ENCODE measurements at places on chromosomes 7 and 10. TPM values are rescaled to one million over a fixed set of nuclear protein-coding genes. Genes with fewer than 3 reads are reported as not detected.

- no peak for DNase-seq
- H3K4me3 ChIP-seq, result no peak overlapping the region
- no peaks in the 10 kb centered on the region for H3K27me3 ChIP-seq
- peaks cover 22% of the 10 kb centered on the region for H3K36me3 ChIP-seq
- no peak overlapping the region for H3K27ac ChIP-seq
- H3K4me1 ChIP-seq, result peaks cover 3% of the 10 kb centered on the region
These were observed 103.6 kb downstream of the PRPF18 start for GRCh38 chr10:13690281-13690825.

DPY19L1 gene
- 32.4 TPM for total RNA-seq

ZNF777 gene
- 12.9 TPM for total RNA-seq

- no peaks in the 10 kb centered on the region for H3K4me1 ChIP-seq
- H3K4me3 ChIP-seq, result no peak overlapping the region
- no peaks in the 10 kb centered on the region for H3K36me3 ChIP-seq
- no peak overlapping the region for H3K27ac ChIP-seq
- no peaks in the 10 kb centered on the region for H3K27me3 ChIP-seq
These were observed 28.8 kb upstream of the DIP2C start for GRCh38 chr10:718143-718700.

DNA sequence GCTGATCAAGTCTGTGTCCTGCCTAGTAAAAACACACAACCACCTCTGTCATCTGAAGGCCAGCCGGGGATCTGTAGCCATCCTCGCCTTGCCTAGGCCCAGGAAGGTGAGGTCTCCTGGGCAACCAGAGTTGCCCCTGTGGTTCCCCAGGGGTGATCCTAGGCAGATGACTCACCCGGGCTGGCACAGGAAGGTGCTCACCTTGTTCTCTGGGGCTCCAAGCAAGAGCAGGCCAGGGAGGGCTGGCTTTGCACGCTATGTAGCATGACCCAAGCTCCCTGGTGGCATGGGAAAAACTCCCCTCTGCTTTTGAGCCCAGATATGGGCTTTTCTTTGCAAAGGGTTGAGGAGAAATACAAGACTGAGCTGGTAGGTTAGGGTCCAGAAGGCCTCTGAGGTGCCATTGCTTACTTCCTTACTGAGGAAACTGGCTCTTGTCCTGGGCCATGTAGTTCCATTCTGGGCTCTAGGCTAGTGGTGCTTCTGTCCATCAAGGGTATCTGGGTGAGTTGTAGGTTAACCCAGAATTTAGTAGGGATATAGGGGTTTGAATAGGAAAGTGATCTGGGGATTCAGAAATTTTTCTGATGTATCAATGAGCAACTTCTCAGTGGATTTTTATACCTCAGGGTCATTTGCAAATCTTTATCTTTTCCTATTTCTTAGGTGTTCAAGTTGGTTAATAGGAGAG is 112.0 kb downstream of the NT5C2 start:
- no peak overlapping the region for H3K4me3 ChIP-seq
- no peak for DNase-seq
- no peak overlapping the region for H3K27ac ChIP-seq
- H3K4me1 ChIP-seq, result no peaks in the 10 kb centered on the region
- no peaks in the 10 kb centered on the region for H3K27me3 ChIP-seq

DNA sequence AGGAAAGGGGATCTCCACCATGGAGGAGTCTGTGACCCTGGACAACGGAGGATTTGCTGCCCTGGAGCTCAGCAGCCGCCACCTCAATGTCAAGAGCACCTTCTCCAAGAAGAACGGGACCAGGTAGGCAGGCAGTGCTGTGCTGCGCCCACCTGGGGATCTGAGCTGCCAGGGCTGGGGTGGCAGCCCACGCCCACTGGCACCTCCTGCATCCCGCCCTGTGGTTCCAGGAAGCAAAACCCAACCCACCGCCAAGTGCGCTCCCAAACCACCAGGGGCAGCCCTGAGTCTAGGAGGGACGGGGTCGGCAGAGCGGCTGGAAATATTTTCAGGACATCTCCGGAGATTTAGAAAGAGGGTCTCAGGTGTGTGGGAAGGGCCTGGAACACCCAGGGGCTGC is 440.3 kb upstream of the FOXK1 start:
- no peaks in the 10 kb centered on the region for H3K27me3 ChIP-seq
- no peaks in the 10 kb centered on the region for H3K4me1 ChIP-seq
- no peak overlapping the region for H3K27ac ChIP-seq

DNA sequence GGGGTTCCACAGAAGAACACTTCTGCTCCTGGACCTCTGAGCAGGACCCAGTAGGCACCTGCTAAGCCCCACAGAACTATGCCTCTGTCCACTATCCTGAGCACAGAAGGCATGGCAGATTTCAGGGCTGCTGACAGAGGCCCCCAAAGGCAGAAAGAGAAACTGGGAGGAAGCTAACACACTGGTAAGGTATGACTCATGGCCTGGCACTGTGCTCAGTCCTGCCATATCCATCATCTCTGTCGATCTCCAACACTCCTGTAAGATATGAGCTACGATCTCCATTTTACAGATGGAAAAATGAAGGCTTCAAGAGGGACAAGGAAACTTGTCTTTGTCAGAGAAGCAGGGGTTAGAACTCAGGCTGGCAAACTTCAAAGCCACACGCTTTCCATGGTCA is 62.2 kb downstream of the GRID1 start:
- H3K36me3 ChIP-seq, result no peaks in the 10 kb centered on the region
- H3K27ac ChIP-seq, result no peak overlapping the region
- H3K4me1 ChIP-seq, result no peaks in the 10 kb centered on the region
- no peak overlapping the region for H3K4me3 ChIP-seq
- H3K27me3 ChIP-seq, result no peaks in the 10 kb centered on the region

TAS2R4 gene
- 2.5 TPM for total RNA-seq

DNA sequence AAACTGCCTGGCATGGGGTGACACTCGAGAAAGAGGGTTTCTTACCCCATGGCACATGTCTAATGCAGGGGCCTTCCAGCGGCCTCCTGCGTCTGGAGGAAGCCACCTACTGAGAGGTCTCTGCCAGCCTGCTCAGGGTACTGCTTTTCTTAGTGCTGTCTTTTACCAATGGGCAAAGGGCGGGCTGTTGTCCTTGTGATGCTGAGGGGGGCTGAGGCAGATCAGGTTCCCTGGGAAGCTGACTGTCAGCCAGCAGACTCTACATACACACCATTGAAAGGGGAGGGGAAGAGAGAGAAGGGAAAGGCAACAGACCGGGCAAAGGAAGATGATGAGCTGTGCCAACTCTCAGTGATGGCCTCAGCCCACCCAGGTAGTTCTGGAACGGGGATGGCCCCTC is 48.7 kb downstream of the COL13A1 start:
- no peaks in the 10 kb centered on the region for H3K27me3 ChIP-seq
- DNase-seq, result peak; percentile 76
- no peaks in the 10 kb centered on the region for H3K36me3 ChIP-seq
- no peaks in the 10 kb centered on the region for H3K4me1 ChIP-seq
